ENCODE measurements at places on chromosomes 7 and 10.

DNA sequence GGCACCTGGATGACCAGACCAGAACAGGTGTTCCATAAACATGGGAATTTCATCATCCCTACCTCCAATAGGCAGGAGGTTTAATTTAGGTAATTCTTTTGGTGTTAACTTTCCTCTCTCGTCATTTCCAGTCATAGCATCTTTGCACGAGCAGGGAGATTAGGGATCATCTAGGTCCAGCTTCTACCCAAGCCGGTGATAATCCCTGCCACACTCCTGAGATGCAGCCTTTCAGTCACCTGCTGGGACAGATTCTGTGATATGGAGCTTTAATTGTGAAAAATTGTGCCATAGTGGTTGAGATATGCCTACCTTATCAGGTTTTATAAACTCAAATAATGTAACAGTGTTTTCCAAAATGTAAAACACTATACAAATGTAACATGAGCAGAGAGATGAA is 191.8 kb upstream of the AOAH start:
- DNase-seq, result no peak

GRCh38 chr10:82358486-82359099 is 483.6 kb downstream of the NRG3 start:
- no peak for DNase-seq

GRCh38 chr10:16947069-16947468 is 129.8 kb upstream of the RSU1 start:
- no peak for DNase-seq

DNA sequence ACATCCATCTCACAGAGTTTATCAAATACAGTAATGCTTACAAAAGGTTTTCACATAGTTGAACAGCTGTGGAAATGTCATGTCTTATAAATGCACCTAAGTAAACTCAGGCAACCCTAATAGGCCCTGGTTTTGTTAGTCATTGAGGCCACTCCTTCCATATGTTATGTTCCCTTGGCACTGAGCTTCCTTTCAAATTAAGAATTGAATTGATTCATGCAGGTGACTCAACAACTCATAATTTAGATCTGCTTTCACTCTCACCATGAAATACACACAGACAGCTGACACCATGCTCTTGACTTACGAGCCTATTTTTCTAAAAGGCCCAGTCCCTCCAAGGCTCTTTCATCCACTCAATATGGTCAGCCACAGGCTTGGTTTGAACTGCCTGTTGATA is 476.9 kb downstream of the KCNMA1 start:
- no peak for DNase-seq

All from head of caudate nucleus (tissue), 42 donors.